Karpas-422 (cell line): ENCODE measurements at places on chromosomes 2 and 18. TPM values are rescaled to one million over a fixed set of nuclear protein-coding genes. Genes with fewer than 3 reads are reported as not detected.

DNA sequence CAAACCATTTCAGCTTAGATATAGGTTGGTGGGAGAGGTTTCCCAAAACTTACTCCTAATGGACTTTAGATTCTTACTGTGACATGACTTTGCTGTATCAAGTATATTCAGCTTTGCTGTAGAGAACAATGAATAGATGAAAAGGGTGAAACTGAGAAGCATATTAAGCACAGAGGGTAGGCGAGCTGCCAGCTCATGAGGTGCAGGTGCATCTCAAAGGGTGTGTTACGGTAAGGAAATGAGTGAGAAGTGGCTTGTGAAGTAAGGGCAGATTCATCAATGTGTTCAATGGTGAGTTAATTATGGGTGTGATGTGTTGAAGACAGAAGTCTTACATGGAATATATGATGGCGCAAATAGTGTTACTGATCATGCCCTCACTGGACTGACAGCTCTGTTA lies 49.3 kb downstream of the CD8B2 start:
- no peak overlapping the region for H3K4me3 ChIP-seq
- H3K4me1 ChIP-seq, result peaks cover 7% of the 10 kb centered on the region
- no peak overlapping the region for H3K27ac ChIP-seq
- no peak for DNase-seq
- no peaks in the 10 kb centered on the region for H3K27me3 ChIP-seq

DNA sequence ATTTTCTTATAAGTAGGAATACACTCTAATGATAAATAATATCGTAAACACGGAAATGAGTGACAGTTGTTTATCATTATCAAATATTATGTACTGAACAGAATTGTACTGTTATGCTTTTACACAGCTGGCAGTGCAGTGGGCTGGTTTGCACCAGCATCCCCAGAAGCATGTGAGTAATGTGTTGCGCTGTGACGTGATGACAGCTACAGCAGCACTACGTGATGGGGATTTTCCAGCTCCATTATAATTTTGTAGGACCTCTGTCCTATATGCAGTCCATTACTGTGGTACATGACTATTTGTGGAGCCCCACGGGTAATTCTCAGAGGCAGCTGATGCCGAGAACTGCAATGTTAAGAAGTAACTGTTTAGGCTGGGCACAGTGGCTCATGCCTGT lies 77.3 kb upstream of the ATG16L1 start:
- DNase-seq, result no peak
- no peaks in the 10 kb centered on the region for H3K27me3 ChIP-seq
- peaks cover 32% of the 10 kb centered on the region for H3K36me3 ChIP-seq
- no peaks in the 10 kb centered on the region for H3K4me1 ChIP-seq
- no peak overlapping the region for H3K27ac ChIP-seq
- H3K4me3 ChIP-seq, result no peak overlapping the region

GRCh38 chr2:202790676-202791075 lies 80.9 kb downstream of the ICA1L start:
- no peaks in the 10 kb centered on the region for H3K27me3 ChIP-seq
- DNase-seq, result no peak
- no peak overlapping the region for H3K4me3 ChIP-seq
- H3K27ac ChIP-seq, result no peak overlapping the region

GRCh38 chr2:195360242-195360641 lies 296.8 kb upstream of the SLC39A10 start:
- H3K27ac ChIP-seq, result no peak overlapping the region
- no peak for DNase-seq
- H3K4me3 ChIP-seq, result no peak overlapping the region
- no peaks in the 10 kb centered on the region for H3K27me3 ChIP-seq
- peaks cover 3% of the 10 kb centered on the region; the same call in 1 of the 2 replicates for H3K4me1 ChIP-seq
- no peaks in the 10 kb centered on the region; the same call in 1 of the 2 replicates for H3K36me3 ChIP-seq

GRCh38 chr18:25137197-25137472 lies 214.8 kb downstream of the ZNF521 start:
- no peaks in the 10 kb centered on the region for H3K4me1 ChIP-seq
- no peak overlapping the region for H3K27ac ChIP-seq
- H3K36me3 ChIP-seq, result no peaks in the 10 kb centered on the region
- no peak for DNase-seq
- H3K4me3 ChIP-seq, result no peak overlapping the region
- H3K27me3 ChIP-seq, result no peaks in the 10 kb centered on the region

GRCh38 chr2:130826821-130827501 lies 9.8 kb upstream of the ARHGEF4 start:
- no peak overlapping the region for H3K27ac ChIP-seq
- no peak overlapping the region for H3K4me3 ChIP-seq
- no peaks in the 10 kb centered on the region for H3K36me3 ChIP-seq
- DNase-seq, result no peak

DNA sequence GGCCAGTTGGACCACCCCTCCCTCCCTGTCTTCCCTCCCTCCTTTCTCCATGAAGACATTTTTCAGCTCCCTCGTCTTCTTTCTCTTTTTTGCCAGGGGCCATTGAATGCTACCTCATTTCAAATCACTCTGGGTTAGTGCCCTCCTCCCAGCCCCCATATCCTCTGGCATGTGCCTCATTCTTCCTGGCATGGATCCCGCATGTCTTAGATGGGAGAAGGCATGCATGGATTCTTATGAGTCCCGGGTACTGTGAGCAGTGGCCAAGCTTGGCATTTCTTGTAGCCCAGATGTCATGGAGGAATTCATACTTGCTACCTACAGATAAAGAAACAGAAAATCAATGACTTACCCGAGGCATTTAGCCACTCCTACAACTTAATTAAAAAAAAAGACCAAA lies 9.0 kb upstream of the HAAO start:
- peaks cover 14% of the 10 kb centered on the region for H3K4me1 ChIP-seq
- no peak for DNase-seq
- no peak overlapping the region for H3K27ac ChIP-seq
- H3K36me3 ChIP-seq, result no peaks in the 10 kb centered on the region; the same call in 1 of the 2 replicates
- H3K4me3 ChIP-seq, result no peak overlapping the region

The CAVIN2 gene
- total RNA-seq, result 2.7 and 3.1 TPM in 2 replicates

GRCh38 chr2:62199392-62200125 lies 3.6 kb downstream of the B3GNT2 start:
- no peak for DNase-seq
- no peak overlapping the region for H3K27ac ChIP-seq
- no peaks in the 10 kb centered on the region for H3K36me3 ChIP-seq
- H3K4me3 ChIP-seq, result no peak overlapping the region

DNA sequence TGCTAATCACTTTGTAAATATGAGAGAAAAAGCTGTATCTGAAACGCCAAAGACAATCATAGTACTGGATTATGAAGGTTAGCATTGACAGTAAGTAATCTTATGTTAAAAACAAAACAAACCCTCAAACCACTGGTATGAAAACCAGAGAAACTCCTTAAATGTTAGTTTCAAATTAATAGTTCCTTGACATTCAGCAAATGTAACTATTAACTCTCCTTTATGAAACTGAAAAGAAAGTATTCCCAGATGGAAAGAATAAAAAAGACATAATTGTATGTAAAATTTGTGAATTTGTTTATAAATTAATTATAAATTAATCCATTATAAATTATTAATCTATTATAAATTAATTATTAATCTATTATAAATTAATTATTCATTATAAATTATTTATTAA lies 12.3 kb downstream of the FASTKD1 start:
- no peak overlapping the region for H3K27ac ChIP-seq
- H3K36me3 ChIP-seq, result peaks cover 30% of the 10 kb centered on the region
- DNase-seq, result no peak
- no peaks in the 10 kb centered on the region for H3K27me3 ChIP-seq
- H3K4me3 ChIP-seq, result no peak overlapping the region

- H3K4me1 ChIP-seq, result peaks cover 6% of the 10 kb centered on the region
- no peak for DNase-seq
- H3K4me3 ChIP-seq, result no peak overlapping the region
- no peaks in the 10 kb centered on the region for H3K36me3 ChIP-seq
- H3K27me3 ChIP-seq, result no peaks in the 10 kb centered on the region
Measured at GRCh38 chr2:26940001-26940400, 30.4 kb upstream of the MAPRE3 start.

GRCh38 chr2:582792-583528 lies 94.2 kb downstream of the TMEM18 start:
- H3K27ac ChIP-seq, result no peak overlapping the region
- H3K36me3 ChIP-seq, result no peaks in the 10 kb centered on the region
- peaks cover 33% of the 10 kb centered on the region for H3K4me1 ChIP-seq
- H3K4me3 ChIP-seq, result no peak overlapping the region
- DNase-seq, result no peak

DNA sequence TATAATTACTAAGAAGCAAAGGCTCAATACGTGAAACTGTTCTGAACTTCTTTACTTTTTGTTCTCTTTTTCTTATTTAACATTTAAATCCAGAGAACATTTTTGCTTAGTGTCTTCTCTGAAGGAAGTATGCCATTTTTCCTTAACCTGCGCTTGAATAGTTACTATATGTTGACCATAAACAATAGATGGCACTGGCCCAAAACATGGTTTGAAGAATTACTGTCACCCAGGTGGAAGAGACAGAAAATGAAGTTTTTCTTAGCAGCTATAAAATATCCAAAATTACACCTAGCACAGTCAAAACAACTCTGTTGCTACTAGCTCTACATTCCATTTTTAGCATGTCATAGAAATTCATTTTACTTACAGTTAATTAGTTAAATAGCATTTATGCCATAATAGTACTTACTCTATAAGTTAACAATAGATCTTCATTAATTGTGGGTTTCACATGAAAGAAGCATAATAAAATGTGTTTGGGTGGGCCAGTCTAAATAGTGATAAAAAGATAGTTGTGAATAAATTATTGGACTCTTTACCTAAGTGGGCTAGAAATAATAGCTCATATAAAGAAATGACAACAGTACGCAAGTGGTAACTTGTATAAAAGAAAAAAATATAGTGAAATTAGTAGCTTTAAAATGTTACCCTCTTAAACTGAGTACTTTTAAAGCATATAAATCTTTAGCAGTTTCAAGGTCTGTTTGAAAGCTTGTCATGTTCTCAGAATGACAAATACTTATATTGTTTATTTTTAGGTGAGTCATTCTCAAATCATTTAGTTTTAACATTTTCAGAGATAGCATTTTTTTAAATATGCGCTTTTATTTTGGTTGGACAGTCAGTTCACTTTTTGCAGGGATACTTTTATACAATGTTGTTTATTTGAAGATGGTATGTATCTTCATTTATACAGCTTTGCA lies 3.7 kb downstream of the ETAA1 start:
- no peak overlapping the region for H3K4me3 ChIP-seq
- no peak overlapping the region for H3K27ac ChIP-seq
- H3K36me3 ChIP-seq, result peaks cover 68% of the 10 kb centered on the region
- DNase-seq, result no peak

DNA sequence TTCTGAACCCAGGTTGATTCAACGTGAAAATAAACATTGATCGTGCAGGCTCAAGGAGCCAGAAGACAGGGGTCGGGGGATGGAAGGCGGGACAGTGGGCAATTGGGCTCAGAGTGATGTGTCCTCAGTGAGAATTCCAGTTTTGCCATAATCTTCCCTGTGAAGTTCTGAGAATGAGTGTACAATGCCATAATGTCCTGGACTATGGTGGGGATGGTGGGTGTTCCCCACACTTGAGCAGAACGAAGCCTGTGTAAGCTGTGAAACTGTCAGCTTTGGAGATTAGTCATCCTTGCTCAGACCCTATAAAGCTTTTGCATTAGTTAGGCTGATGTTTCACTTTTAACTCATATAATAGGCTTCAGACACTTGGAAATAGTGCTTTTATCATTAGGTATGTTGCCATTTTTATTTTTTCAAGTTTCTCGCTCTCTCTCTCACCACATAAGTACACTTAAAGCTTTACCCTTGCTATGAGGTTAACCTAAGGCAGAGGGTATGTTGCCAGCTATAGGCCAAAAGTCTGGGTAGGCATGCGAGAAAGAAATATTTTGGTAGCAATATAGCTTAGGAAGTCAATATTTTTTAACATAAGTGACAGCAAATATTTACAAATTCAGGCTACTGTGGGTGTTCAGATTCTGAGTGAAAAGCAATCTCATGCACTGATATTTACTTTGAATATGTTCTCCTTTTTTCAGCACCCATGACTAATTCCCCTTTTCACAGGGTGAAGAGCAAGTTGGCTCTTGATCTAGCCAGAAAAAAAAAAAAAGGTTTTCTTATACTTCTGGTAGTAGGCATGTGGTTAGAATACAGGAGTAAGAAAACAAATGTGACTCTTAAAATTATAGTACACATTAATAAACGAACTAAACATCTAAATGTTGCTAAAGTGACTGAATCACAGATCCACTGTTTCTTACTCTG lies 47.2 kb downstream of the CDC42EP3 start:
- no peak overlapping the region for H3K4me3 ChIP-seq
- no peaks in the 10 kb centered on the region for H3K36me3 ChIP-seq
- no peak overlapping the region for H3K27ac ChIP-seq
- no peak for DNase-seq

GRCh38 chr18:50582500-50582899 lies 22.6 kb downstream of the MAPK4 start:
- H3K27me3 ChIP-seq, result 0 out of 2 replicates have a peak, but pooled peaks cover 2% of the 10 kb centered on the region
- no peak overlapping the region for H3K4me3 ChIP-seq
- H3K4me1 ChIP-seq, result no peaks in the 10 kb centered on the region
- H3K36me3 ChIP-seq, result no peaks in the 10 kb centered on the region
- no peak overlapping the region for H3K27ac ChIP-seq
- no peak for DNase-seq

DNA sequence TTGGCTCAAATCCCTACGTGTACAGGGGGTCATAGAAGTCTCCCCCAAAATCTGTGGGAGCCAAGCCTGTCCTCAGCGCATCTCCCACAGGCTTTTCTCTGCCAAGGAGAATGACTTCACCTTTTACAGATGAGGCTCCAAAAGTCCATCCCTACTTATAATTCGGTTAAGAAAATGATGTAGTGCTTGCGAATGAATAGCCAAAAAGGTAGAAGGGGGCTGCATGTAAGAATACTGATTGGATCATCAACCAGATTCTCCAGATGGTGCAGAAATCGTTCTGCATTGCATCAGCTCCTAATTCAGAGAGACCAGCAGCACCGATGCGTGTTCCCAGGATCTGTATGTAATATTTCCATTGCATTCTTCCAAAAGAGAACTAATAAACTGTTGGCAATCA lies 91.9 kb downstream of the EPHA4 start:
- no peaks in the 10 kb centered on the region for H3K36me3 ChIP-seq
- no peak for DNase-seq
- no peaks in the 10 kb centered on the region for H3K4me1 ChIP-seq

DNA sequence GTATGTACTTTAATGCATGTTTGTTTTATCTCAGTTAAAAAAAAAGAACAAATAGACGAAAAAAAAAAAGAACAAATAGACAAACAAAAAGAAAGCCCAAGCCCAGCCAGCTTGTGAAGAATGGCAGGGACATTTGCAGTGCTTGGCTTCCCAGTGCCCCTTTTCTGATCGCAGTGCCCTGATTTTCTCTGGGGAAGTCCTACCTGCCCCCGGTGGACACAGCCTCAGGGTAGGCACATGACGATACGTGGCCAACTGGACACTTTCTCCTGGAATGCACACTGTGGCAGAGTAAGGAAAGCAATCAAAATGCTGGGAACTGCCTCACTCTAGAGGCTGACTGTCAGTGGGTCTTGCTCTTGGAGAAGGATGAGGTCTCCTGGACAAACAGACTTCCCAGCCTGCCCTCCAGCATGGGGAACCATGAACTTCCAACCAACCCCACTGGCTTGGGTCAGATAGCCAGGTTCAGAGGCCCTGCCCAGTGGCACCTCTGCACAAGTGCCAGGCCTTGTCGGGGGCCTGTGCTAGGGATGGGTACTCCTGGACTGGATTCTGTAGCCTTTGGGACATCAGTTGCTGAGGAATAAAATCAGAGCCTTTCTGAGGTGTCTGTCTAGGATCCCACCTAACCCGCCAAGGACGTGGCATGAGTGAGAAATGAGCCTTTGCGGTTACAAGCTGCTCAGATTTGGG lies 76.7 kb downstream of the INHBB start:
- H3K27me3 ChIP-seq, result no peaks in the 10 kb centered on the region
- no peak overlapping the region for H3K27ac ChIP-seq
- no peak for DNase-seq
- no peaks in the 10 kb centered on the region for H3K36me3 ChIP-seq

- no peaks in the 10 kb centered on the region for H3K27me3 ChIP-seq
- no peaks in the 10 kb centered on the region for H3K36me3 ChIP-seq
Measured at GRCh38 chr2:43104106-43104505, 122.3 kb downstream of the ZFP36L2 start.

The GALNT3 gene
- total RNA-seq, result 0.94 and 3.0 TPM in 2 replicates
